Stimulated activated CD4-positive, alpha-beta T cell treated with anti-CD3 and anti-CD28 coated beads, TNF-alpha, amount 100 ng/mL, for 1 hour (primary cell): ENCODE measurements at places on chromosomes 7 and 10.

DNA sequence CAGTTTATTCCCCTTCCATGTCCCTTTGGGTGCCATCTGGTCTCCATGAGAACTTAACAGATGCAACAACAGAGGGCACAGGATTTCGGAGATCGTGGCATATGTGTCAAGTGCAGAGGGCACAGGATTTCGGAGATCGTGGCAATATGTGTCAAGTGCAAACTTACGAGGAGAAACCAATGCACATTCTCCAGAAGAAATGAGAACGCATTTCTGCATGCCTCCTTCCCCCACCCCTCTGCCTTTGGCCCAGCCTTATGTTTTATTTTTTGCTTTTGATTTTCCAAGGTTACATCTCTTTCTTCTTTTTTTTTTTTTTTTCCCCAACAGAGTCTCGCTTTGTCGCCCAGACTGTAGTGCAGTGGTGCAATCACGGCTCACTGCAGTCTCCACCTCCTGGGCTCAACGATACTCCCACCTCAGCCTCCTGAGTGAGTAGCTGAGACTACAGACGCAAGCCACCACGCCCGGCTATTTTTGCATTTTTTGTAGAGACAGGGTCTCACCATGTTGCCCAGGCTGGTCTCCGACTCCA is 586 bp upstream of the ANKRD26 start:
- peak; percentile 2 for DNase-seq

- DNase-seq, result no peak
Measured at GRCh38 chr10:124288928-124289850, 129.5 kb downstream of the OAT start.

- no peak for DNase-seq
Measured at GRCh38 chr10:112260831-112261230, 22.4 kb upstream of the TECTB start.

DNA sequence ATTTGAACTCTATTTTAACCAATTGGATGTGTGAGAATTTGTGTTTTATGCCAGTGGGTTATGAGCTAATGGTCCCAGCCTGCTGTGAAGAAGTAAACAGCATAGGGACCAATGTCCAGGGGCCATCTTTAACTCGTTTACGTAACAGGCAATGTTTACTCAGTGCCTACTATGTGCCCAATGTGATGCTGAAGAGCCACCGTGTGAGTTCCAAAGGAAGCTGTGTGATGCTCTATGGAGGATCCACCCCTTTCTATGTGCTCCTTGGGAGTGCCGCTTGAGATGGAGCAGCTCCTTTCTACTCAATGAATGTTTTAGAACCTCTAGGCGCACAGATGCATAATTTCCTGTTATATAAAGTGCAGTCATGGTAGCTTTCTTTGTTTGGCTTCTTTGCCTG is 21.3 kb downstream of the DYNC1I1 start:
- no peak for DNase-seq

- no peak for DNase-seq
Measured at GRCh38 chr7:117165656-117166055, 157.2 kb downstream of the WNT2 start.

GRCh38 chr7:20741801-20742200 is 44.9 kb downstream of the SP8 start:
- no peak for DNase-seq

- DNase-seq, result no peak
Measured at GRCh38 chr10:58393317-58393716, 8.1 kb downstream of the TFAM start.

- DNase-seq, result no peak
Measured at GRCh38 chr10:37381271-37381670, 255.9 kb downstream of the ANKRD30A start.

DNA sequence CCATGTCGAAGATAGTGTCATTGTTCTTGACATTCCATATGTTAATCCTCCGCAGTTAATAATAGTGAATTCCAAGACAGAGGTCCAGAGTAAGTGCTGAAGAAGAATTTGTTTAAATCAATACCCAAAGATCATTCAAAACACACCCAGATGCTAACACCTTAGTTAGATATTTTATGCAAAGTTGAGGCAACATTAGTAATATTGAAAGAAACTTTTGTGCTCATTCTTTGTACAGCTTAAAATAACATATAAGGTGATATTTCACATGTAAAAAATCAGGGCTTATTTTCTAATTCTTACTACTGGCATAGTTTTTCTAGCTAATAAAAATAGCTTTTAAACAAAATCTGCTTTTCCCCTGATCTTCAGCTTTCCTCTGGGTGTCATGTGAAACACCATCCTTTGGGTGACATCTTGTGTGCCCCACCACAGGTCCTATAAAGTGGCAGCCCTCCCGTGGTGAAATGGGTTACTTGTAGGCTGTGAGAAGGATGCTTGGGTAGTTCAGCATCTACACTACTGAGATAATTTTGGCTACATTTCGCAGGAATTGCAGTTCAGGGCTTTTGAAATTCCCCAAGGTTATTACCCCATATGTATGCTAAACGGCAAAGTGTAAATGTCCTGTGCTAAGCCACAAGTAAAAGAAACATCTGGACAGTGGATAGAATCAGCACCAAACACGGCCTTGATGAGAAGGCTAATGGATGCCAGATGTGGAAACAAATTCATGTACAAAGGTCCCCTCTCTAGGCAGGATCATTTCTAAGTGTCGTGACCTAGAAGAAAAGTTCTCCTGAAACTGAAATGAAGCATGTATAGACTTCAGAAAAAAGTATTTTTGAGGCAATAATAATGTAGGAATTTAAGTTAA is 105.4 kb downstream of the GRM3 start:
- no peak for DNase-seq

GRCh38 chr7:121689749-121690148 is 183.2 kb upstream of the PTPRZ1 start:
- DNase-seq, result no peak
